ENCODE measurements at places on chromosomes 11 and 22.

DNA sequence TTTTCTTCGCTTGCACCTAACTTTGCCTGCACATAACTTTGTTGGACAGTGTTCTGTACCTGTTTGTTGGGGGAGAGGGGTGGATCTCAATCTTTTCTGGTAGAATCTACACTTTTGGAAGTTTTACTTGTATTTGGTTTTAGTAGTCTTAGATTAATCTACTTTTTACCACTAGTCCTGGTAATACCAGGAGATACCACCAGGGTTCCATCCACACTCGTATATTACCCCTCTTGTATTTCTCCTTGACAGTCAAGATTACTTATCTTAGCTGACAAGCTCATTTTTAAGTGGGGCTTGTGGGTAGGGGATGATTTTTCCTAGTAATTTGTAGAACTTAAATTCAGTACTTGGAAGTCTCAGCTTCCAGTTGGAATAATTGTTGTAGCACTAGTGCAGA lies 37.3 kb upstream of the TECTA start:
- H3K4me3 ChIP-seq = no peak overlapping the region
- no peak for DNase-seq
- H3K4me1 ChIP-seq = peaks cover 23% of the 10 kb centered on the region
- peaks cover 8% of the 10 kb centered on the region for H3K36me3 ChIP-seq

DNA sequence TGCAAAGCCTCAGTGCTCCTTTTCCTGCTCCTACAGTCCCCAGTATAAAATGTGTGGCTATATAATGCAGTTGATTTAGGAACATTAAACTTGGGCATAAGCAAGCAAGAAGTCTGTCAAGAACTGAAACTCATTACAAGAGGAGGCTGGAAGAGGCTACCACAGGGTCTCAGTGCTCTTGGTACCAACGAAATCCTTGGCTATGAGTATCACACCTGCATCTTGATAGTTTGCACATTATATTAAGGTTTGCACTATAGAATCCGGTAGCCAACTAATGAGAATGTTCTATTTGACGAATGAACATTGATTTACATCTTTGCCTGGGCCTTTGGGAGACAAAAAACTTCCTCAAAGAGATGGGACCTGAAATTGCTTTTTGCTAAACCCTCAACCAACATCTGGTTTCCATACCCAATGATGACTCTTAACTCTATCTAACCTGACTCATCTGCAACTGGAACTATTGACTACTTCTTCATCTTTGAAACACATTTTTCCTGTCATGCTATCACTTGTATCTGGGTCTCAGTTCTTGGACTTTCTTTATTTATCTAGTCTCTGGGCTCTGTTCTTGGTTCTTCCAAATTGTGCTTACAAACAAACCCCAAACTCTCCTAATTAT lies 207.2 kb upstream of the CTSC start:
- no peak overlapping the region for H3K27ac ChIP-seq
- DNase-seq = no peak
- no peak overlapping the region for H3K4me3 ChIP-seq

DNA sequence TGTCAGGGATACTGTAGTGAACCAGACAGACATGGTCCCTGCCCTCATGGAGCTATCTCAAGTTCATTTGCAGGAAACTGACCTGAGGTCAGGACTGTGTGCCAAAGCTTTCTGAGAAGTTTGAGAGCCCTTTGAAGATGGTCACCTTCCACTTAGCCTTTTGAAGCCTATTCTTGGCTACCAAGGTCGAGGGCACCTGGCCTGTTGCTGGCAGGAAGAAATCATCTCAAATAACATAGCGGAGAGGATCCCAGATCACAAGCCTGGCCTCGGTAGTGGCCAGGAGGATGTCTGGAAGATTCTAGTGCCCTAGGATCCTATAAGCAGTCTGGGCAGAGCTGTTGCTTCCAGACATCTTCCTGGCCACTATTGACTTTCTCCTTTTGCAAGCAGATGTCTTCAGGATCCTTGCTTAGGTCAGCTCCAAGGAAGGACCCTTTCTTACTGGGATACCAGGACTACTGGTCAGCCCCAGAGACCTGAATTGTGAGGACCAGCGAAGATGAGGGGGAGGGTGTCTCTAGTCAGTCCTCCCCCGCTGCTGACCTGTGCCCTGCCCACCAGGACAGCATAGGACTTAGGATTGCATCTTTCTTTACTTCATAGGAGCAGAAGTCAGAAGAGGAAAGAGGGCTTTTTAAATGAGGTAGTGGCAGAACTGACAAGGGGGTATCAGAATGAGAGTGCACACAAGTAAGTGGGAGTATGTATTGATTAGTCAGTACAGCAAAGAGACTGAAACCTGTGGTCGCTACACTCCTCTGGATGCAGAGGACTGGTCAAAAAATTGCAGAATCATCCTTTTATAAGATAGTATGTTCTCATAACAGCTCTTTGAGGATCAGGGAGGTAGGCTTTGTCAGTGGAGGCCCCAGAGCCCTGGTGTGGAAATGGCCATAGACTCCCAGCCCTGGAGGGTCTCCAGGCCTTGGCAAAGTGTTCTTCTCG lies 94.8 kb downstream of the TEAD1 start:
- no peak overlapping the region for H3K4me3 ChIP-seq
- H3K27me3 ChIP-seq = no peaks in the 10 kb centered on the region
- H3K4me1 ChIP-seq = no peaks in the 10 kb centered on the region

- no peaks in the 10 kb centered on the region for H3K27me3 ChIP-seq
- H3K4me1 ChIP-seq = no peaks in the 10 kb centered on the region
- no peak for DNase-seq
- H3K36me3 ChIP-seq = no peaks in the 10 kb centered on the region
- H3K4me3 ChIP-seq = no peak overlapping the region
Measured at GRCh38 chr11:5339771-5340322, 3.5 kb downstream of the OR51B5 start.

DNA sequence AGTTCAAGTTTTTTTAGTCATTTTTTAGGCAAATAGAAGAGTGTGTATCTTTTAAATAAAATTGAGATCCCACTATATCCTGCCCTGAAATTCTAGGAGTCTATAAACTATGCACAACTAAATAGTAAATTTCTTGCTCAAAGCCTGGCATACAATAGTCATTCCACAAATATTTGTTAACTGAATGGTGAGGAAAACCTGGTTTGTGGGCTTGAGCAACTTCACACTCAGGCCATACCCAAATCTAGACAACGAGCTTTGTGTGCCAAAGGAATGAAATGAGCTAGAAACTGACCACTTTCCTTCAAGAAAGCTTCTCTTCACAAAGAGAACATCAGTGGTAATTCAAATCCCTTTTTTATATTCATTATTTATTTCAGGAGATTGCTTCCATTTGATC lies 39.6 kb upstream of the AMOTL1 start:
- H3K27me3 ChIP-seq = no peaks in the 10 kb centered on the region
- no peak overlapping the region for H3K27ac ChIP-seq
- no peaks in the 10 kb centered on the region for H3K36me3 ChIP-seq
- no peak for DNase-seq
- no peak overlapping the region for H3K4me3 ChIP-seq
- no peaks in the 10 kb centered on the region for H3K4me1 ChIP-seq

GRCh38 chr11:111045874-111046273 lies 199.7 kb upstream of the POU2AF2 start:
- no peaks in the 10 kb centered on the region for H3K4me1 ChIP-seq
- H3K36me3 ChIP-seq = no peaks in the 10 kb centered on the region
- H3K4me3 ChIP-seq = no peak overlapping the region
- DNase-seq = no peak

GRCh38 chr11:128924510-128925249 lies 18.0 kb downstream of the TP53AIP1 start:
- no peak for DNase-seq
- H3K27ac ChIP-seq = no peak overlapping the region
- no peaks in the 10 kb centered on the region for H3K4me1 ChIP-seq
- no peak overlapping the region for H3K4me3 ChIP-seq
- H3K27me3 ChIP-seq = no peaks in the 10 kb centered on the region

DNA sequence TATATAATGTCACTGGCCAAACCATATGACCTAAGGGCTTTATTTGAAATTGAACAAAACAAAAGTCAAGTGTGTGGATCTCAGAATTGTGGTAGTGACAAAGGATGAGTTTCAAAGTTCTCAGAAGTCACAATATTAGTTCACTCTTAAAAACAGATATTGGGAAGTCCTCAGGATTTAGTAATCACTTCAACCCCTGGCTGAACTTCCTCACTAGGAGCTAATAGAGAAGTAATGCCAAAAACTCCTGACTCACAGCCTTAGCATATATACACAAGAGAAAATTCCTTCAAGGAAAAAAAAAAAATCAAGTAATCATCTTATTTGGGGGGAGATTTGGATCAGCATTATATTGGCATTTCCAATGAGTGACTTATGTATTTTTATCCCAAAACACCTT lies 75.6 kb upstream of the APOA1 start:
- peaks cover 7% of the 10 kb centered on the region for H3K4me1 ChIP-seq
- H3K4me3 ChIP-seq = no peak overlapping the region
- no peaks in the 10 kb centered on the region for H3K27me3 ChIP-seq
- H3K27ac ChIP-seq = no peak overlapping the region
- no peak for DNase-seq

- H3K36me3 ChIP-seq = no peaks in the 10 kb centered on the region
- no peaks in the 10 kb centered on the region for H3K27me3 ChIP-seq
- DNase-seq = no peak
- no peaks in the 10 kb centered on the region for H3K4me1 ChIP-seq
- no peak overlapping the region for H3K4me3 ChIP-seq
- H3K27ac ChIP-seq = no peak overlapping the region
Measured at GRCh38 chr22:26823966-26824365, 166.6 kb downstream of the MIAT start.

GRCh38 chr11:13701506-13701905 lies 33.0 kb downstream of the FAR1 start:
- no peaks in the 10 kb centered on the region for H3K4me1 ChIP-seq
- H3K27ac ChIP-seq = no peak overlapping the region
- DNase-seq = no peak
- H3K4me3 ChIP-seq = no peak overlapping the region
- no peaks in the 10 kb centered on the region for H3K36me3 ChIP-seq

All from right lobe of liver (tissue), 6 donors.